ENCODE measurements at places on chromosomes 7 and 10.
A peak's percentile ranks its signal among the peaks of the same experiment; 100 is the strongest.

DNA sequence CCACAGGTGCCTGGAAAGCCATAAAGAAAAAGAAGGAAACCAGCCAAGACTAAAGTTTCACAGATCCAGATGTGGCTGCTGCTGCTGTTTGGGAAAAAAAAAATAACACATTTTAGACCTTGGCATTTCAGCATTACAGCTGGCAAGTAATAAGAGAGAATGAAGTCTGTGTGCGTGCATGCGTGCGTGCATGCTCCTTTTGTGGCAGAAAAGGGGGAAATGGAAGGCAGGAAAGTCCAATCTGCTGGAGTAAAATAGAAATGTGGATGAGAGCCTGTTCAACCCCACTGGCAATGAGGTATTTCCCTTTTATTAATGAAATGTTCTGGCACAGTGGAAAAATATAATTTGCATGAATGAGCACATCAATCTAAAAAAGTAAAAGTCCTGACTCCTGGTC lies 137.0 kb upstream of the SEMA3A start:
- no peak for DNase-seq

DNA sequence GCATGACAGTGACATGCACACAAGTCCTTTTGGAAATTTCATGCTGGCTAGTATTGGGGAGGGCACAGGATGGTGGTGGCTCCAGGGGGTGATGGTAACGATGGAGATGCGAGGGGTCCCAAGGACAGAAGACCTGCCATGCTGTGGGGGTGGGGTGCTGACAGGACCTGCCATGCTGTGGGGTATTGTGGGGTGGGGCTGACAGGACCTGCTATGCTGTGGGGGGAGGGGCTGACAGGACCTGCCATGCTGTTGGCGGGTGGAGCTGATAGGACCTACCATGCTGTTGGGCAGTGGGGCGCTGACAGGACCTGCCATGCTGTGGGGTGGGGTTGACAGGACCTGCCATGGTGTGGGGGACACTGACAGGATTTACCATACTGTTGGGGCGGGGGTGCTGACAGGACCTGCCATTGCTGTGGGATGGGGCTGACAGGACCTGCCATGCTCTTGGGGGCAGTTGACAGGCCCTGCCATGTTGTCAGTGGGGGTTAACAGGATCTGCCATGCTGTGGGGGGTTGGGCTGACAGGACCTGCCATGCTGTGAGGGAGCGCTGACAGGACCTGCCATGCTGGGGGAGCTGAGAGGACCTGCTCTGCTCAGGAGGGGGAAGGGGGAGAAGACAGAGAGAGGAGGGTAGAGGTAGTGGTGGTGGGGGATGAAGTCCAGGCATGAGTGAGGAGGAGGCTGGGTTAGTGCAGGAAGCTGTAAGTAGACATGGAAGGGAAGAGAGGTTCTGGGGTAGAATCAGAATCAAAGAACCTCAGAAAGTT lies 36.2 kb upstream of the RET start:
- no peak for DNase-seq

DNA sequence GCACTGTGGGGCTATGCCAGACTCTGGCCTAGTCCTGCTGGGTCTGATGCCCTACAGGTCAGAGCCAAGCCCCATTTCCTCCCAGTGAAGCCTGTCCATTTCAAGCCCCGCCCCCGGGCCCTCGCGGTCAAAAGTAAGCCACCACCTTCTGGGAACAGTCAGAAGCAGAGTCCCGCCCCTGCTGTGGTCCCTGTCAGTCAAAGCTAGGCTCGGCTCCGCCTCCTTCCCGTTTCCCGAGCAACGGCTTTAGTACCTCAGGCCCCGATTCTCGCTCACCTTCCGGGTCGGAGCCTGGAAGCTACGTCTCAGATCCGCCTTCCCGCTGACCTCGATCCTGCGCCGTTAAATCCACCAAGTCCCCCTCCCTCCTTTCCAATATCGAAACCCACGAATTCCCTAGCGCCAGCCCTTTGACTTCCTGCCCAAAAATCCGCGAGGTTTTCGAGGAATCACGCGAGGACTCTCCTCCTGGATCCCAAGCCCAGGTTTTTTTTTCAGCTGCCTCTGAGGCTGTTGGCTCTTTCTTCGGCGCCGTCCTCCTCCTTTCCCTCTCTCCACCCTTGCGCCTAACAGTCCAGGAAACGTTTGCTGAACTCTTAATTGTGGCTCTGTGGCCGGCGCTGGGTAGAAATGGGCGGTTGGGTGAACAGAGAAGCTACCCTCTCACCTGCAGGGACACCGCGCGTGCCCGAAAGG lies 11.8 kb downstream of the SFXN3 start:
- DNase-seq: peak; percentile 75

DNA sequence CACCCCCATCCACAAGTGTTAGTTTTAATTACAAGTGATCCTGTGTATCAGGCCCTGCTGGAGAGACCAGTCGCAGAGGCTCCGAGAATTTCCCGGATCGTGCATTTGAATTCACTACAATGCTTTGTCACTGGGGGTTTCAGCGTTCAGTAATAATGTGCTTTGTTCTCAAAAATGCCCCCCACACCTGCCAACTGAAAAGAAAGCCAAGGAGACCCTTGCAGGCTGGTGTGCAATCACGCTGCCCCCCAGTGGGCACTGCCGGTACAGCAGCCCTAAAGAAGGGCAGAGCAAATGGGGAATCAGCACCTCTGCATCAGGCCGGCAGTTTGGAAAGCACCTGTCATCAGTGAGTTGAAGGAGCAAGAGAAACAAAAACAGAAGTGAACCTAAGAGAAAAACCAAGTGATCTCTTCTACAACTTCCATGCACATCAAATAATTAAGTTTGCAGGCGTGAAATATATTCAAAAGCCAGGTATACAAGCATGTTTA lies 177.6 kb downstream of the PARD3 start:
- peak; percentile 28 for DNase-seq

DNA sequence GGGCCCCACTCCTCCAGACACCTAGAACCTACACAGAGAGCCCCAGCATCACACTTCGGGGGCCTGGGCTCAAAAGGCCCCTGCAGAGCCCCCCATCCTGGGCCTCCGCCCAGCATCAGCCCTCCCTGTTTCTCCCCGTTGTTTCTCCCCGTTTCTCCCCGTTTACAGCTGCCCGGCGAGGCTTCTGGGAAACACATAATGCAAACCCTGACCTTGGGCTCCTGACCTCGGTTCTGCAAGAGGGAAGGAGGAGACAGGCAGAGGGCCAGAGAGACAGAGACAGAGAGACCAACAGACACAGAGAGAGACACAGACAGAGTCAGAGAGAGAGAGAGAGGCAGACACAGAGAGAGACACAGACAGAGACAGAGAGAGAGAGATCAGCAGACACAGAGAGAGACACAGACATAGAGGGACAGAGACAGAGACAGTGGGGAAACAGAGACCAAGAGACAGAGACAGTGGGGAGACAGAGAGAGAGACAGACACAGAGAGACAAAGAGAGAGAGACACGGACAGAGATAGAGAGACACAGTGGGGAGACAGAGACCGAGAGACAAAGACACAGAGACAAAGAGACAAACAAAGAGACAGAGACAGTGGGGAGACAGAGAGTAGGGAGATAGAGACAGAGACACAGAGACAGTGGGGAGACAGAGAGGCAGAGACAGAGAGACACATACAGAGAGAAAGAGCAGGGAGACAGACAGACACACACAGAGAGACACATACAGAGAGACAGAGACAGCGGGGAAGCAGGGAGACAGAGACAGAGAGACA lies 12.5 kb downstream of the VENTX start:
- no peak for DNase-seq

DNA sequence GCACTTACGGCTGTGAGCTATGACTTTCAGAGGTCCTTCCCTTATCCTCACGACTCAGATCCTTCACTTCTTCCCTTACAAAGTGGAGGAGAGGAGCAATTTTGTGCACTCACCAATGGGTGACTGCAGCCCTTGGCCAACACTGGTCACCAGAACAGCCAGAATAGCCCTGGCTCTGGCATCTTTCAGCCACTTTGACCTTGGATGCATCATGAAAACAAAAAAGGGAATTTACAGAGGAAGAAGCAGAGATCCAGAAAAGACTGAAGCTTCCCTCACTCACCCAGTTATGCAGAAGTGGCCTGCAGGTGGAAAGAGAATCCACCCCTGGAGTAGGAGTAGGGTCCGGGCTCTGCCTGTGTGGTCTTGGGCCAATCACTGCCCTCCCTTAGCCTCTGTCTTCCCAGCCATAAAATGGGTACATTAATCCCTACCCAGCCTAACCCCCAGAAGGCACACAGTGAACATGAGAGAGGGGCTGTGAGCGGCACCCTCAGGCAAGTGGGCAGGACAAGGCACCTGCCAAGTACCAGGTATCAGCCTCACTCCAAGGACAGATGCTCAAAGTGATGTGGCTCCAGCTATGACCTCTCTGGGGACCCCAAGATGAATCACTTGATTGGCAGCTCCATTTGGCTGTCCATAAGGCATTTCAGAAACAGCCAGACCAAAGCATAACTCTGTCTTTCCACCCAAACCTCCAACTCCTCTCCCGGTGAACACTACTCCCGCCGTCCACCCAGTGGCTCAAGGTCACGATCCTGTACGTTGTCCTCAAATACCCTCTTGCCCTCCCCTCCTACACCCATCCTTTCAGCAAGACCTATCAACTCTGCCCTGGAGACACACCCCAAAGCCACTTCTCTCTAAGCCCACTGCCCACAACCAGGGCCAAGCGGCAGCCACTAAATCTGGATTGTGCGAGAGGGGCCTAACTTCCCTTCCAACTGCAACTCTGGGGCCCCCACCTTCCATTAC lies 129.8 kb upstream of the ZMIZ1 start:
- DNase-seq: no peak

GRCh38 chr7:19522486-19522885 lies 186.4 kb downstream of the POLR1F start:
- DNase-seq: no peak

DNA sequence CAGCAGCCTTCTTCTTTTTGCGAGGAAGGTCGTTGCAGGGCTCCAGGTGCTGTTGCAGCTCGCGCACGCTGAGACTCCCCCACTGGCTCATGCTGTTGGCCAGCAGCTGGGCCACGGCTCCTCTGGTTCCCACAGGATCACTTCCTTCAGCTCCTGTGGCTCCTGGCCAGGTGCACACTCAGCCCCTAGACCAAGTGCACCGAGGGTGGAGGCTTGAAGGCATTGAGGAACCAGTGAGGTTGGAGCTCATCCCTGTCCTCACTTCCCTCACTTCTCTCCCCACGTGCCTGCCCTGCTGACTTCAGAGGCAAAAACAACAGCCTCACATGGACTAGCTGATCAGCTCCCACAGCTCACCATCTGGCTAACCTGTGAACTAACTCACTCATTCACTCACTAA lies 46.2 kb upstream of the ADRB1 start:
- DNase-seq: no peak

GRCh38 chr10:79320820-79321493 lies 26.3 kb upstream of the PPIF start:
- DNase-seq: no peak

DNA sequence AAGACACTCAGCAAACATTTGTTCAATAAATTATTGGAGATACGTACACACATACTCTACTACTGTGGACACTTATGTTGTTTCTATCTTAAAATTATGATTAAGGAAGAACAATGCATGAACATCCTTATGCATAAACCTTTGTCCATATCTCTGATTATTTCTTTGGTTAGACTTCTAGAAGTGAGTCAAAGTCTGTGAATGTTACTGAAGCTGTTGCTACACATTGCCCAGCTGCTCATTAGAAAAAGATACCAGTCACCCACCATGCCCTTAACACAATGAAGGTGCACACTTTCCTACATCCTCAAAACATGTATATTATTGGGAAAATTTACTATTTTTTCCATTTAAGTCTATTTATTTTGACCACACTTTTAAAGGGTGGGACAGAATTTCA lies 1.4 kb upstream of the CLRN3 start:
- DNase-seq: no peak

GRCh38 chr7:33961948-33962347 lies 56.6 kb downstream of the BMPER start:
- no peak for DNase-seq

- DNase-seq: no peak
Observed at GRCh38 chr10:35089611-35090161, 455 bp downstream of the CUL2 start.

DNA sequence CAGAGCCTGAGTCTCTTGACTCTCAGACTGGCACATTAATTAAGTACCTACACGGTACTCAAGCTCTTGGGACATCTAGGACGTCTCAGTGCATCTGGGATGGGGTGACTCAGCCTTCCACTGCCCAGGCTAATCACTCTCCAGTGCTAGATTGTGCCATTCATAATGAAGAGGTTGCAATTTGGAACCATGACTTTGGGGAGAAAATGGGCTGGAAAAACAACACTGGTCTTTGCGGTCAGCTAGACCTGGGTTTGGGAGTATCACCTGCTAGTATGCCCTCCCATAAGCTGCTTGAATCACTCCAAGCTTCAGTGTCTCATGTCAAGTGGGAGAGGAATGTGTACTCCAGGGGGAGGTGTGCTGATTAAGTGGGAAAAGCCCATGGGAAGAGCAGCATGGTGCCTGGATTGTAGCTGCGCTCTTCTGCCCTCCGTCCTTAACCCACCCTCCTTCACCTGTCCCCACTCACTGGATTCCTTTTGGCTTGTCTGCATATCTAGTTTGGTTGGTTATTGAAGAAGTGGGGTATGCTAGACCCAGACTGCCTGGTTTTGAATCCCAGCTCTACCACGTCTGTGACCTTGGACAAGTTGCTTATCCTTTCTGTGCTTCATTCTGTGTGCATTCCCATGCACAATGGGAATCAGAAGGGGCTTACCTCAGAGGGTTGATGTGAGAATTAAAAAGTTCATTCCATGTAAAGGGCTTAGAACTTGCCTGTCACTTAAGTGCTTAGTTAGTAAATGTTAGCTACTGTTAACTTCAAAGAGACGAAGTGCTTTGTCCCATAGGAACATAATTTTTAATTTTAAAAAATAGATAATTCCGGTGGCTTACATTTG lies 3.8 kb downstream of the NFE2L3 start:
- no peak for DNase-seq

GRCh38 chr7:46927131-46927810 lies 654.6 kb downstream of the TNS3 start:
- no peak for DNase-seq

GRCh38 chr10:93054486-93054885 lies 6.1 kb upstream of the CYP26C1 start:
- DNase-seq: no peak

DNA sequence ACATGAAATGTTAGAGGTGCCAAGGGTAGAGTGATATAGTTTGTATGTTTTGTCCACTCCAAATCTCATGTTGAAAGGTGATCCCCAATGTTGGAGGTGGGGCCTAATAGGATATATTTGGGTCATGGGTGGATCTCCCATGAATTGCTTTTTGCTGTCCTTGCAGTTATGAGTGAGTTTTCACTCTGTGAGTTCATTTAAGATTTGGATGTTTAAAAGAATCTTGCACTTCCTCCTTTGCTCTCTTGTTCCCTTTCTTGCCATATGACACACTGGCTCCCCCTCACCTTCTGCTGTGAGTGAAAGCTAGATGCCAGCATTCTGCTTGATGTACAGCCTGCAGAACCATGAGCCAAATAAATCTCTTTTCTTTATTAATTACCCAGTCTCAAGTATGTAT lies 269.2 kb downstream of the ZWINT start:
- no peak for DNase-seq

DNA sequence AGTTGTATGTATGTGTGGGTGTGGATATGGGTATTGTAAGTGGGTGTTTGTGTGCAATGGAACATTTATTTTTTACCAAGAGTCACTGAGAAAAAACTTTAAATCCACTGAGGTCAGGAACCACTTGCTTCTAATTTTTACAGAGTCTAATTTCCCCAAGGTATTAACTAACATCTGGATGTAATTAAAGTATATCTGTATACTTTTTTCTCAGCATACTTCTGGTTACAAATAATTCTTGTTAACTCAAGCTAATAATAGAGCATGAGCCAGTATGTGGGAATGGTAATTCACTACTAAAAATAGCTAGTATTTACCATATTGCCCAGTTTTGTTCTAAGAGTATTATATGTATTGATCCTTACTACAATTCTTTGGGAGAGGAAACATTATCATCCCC lies 24.6 kb upstream of the STEAP4 start:
- no peak for DNase-seq

Data from activated CD8-positive, alpha-beta memory T cell treated with anti-CD3 and anti-CD28 coated beads for 4 hours (primary cell).